NCI-H1930 (cell line): ENCODE measurements at places on chromosomes 2 and 18.

DNA sequence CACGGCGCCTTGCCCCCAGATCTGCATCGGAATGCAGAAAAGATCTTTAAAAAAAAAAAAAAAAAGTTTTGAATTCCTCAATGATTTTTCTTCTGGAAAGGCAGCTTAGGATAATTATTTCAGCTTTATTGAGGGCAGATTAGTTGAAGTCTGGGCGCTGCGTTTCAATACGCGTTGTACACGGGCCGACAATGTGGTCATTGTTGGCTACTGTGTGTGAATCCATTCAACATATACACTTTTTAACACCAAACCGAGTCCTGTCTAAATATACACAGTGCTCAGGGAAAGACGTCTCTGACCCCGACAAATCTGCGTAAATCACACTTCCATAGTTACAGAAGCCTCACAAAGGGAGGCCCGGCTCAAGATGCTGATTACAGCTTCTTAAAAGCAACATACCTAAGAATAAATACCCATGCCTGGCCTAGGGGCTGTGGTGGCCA, 1.4 kb upstream of the SIX3 start:
- no peak for DNase-seq

- DNase-seq = no peak
These were observed 104.4 kb upstream of the SLC35G4 start for GRCh38 chr18:11504962-11505361.

GRCh38 chr2:66852953-66853352, 418.0 kb downstream of the MEIS1 start:
- DNase-seq = no peak

DNA sequence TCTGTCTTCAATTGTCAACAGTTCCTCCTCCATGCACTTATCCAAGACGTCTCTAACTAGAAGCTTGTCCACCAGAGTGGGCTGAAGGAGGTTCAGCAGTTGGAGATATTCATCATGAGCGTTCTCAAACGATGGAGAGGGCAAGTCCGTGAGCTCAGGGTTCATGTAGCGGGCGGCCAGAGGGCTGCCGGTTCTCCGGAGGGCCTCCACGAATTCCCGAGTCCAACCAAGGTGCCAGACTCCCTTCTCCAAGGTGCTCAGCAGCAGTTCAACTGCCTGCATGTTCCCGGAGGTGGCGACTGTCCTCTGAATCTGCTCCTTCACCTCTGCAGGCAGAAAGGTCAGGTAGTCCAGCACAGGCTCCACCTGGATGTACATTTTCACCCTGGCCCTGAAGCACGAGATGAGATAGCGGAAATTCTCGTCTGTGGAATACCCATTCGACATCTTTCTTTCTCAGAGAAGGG, 590 bp downstream of the IFIH1 start:
- DNase-seq = no peak

- no peak for DNase-seq
These were observed 39.5 kb downstream of the METTL8 start for GRCh38 chr2:171394164-171394740.

DNA sequence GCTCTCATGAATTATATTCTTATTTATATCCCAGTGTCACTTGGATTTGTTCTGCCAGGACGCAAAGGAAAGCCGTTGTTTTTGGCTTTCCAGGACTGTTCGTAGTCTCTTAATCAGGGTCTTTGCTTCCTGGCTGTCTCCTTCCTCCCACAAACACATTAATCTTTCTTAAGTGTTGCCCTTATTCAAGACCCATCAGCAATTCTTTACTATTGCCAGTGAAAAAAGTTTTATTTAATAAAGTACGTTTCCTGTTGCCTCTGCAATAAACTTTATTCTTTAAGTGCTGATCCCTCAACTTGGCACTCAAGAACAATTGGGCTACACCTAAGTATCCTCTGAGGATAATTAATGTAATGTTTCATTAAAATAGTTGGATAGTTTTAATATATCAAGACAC, 68.3 kb upstream of the CYP20A1 start:
- DNase-seq = no peak

DNA sequence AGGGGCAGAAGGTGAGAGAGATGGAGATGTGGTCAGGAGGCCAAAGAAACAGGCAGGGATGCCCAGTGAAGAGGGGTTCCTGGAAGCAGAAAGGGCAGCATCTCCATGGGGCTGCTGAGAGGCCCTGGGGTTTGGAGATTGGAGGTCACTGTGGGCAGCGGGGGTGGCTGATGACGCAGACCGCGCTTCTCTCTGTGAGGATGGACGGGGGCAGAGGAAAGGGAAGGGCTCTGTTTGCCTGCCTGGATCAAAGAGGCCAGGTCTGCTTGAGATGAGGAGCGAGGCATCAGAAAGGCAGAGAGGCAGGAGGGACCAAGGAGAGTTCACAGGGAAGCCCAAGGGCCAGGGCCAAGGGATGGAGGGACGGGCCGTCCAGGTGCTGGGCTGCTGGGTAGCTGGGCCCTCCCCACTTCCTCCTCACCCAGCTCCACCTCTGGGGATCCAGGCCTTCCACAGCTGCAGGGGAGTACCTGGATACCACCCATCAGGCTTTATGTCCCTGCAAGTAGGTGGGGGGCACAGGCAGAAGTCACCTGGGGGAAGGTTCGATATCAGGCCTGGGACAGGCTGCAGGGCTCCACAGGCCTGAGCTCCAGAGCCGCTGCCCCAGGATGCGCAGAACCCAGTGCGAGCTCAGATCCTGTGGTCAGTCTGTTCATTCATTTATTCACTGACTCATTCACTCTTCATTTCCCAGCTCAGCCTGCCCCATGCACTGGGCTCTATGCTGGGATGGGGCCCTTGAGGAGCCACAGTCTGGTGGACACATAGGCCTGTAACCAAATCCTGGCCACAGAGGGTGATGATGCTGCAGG, 30.6 kb downstream of the ADRA2B start:
- no peak for DNase-seq

GRCh38 chr2:40357667-40358066, 94.2 kb downstream of the SLC8A1 start:
- DNase-seq = no peak

DNA sequence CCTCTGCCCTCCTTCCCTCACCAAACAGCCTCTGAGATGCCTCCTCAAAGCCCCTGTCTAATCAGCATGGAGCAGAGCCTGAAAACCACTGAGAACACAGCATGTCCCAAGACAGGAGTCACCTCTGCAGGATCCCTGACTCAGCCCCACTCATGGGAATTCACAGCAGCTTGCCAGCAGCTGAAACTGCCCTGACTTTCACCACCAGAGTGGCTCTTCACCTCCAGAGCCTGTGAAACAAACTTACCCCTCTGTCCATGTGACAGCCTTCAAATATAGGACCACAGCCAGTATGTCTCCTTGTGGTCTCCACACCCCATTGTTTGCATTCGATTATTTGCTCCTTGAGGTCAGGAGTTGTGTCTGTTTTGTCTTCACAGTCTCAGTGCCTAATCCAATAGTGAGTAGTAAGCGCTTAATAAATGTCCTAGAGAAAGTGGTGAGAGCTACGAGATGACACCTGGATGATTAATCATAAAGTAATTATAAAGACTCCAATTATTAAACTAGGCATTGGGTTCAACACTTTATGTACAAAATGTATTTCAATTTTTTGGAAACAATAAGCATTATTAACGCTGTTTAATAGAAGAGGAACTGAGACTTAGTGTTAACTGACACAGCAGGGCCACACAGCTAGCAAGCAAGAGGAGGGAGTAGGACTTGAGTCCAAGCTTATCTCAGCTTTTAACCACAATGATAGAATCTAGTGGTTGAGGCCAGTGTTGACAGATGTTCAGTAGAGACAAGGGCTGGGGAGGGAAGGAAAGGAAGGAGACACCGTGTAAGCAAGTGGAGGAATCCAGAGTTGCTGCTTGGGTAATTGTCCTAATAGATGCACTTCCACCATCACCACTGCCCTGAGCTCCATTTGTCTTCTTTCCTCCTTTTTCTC, 358.7 kb upstream of the TNP1 start:
- DNase-seq = no peak

- DNase-seq = no peak
These were observed 251.3 kb downstream of the PLCL1 start for GRCh38 chr2:198055716-198056115.

- no peak for DNase-seq
These were observed 6.7 kb downstream of the ZNF521 start for GRCh38 chr18:25345081-25345866.

DNA sequence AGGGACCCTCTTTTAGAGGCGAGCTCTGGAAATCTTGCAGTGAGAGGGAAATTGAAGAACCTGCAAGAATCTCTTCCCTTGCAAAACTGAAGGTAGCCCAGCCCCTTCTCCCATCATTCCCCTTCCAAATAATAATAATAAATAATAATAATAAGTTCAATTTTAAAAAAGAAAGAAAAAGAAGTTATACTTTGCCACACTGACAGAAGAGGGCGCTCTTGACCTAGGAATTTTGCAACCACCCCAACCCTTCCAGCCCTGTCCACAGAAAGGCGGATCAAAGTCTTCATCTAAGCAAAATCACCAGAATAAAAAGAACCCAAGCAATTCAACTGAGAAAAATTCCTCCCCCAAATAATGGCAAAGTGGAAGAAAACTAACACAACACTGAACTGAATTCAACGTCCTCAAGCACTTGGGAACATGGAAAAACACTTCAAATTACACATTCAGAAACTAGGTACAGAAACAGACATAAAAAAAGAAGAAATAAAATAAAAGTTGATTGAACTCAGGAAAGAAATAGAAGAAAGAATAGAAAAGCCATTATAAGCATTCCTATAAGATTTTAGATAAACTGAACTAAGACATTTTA, 98.9 kb upstream of the GLS start:
- peak; percentile 32 for DNase-seq

DNA sequence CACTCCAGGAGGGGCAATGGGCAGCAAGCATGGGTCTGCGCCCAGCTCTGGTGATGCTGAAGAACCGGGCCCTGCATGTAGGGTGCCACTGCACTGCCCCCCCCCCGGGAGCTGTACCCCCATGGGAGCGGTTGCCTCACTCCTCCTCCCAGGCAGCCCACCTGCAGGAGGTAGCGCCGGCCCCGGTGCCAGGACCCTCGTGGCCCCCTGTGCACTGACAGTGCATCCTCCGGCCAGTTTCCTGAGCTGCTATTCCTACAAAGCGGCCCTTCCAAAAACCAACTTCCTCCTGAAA, 109.4 kb downstream of the ZNF516 start:
- no peak for DNase-seq
